ENCODE measurements at places on chromosomes 4 and X.
A peak's percentile ranks its signal among the peaks of the same experiment; 100 is the strongest.

- DNase-seq: no peak
Measured at GRCh38 chr4:154452798-154453346, 38.7 kb downstream of the DCHS2 start.

GRCh38 chr4:181952478-181952877 lies 290.7 kb upstream of the TENM3 start:
- no peak for DNase-seq

- no peak for DNase-seq
Measured at GRCh38 chrX:29545878-29546277, 669.5 kb upstream of the MAGEB2 start.

DNA sequence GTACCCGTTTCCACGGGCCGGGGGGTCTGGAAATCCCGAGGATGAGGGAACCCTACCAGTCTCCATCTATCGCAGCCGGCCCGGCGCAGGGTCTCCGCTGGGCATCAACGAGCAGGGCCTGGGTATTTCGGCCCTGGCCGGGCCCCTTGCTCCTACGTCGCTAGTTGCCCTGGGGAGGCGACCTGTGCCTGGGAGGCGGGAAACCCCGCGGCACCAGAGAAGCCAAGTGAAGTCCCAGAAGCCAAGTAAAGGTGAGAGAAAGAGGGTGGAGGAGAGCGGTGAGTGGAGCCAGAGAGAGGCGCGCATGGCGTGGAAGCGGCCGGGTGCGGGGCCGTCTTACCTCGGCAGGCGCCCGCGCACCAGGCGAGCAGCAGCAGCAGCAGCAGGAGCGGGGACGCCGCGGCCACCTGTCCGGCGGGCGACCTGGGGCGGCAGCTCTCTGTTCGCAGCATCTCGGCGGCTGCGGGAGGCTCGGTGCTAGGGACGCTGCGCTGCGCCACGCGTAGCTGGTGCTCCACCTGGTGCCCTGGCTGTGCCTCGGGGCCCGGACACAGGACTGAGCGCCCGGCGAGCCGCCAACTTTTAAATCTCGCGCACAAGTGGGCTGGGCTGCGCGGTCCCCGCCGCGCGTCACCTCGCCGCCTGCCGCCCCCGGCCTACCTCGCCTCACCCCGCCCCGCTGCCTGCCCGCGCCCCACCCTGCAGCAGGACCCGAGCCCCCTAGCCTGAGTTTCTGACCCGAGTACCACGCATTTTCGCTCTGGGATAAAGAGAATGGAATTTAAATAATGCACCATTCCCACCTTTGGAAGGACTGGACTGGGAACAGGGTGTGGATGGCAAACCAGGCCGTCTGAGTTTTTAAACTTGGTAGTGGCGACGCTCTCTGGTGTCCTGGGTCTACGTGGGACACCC lies at the start of gene NMU:
TSS of gene NMU (minus strand) at position 558 of the 915 bp plus-strand sequence. CDS start at position 452, 106 bp downstream.
- DNase-seq: peak; percentile 78

DNA sequence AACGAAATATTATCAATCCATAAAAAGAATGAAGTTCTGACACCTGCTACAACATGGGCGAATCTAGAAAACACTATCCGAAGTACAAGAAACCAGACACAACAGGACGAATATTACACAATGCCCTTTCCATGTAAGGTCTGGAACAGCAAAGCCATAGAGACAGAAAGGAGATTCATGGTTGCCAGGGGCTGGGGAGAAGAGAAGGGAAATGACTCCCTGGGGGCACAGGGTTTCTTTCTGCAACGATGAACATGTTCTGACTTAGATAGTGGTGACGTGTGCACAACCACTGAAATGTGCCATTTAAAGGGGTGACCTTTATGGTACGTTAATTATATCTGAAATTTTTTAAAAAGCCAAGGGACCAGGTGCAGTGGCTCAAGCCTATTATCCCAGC lies 28.3 kb downstream of the GPR143 start:
- DNase-seq: no peak

- DNase-seq: no peak
Measured at GRCh38 chrX:34629572-34629971, 27.5 kb downstream of the TMEM47 start.

DNA sequence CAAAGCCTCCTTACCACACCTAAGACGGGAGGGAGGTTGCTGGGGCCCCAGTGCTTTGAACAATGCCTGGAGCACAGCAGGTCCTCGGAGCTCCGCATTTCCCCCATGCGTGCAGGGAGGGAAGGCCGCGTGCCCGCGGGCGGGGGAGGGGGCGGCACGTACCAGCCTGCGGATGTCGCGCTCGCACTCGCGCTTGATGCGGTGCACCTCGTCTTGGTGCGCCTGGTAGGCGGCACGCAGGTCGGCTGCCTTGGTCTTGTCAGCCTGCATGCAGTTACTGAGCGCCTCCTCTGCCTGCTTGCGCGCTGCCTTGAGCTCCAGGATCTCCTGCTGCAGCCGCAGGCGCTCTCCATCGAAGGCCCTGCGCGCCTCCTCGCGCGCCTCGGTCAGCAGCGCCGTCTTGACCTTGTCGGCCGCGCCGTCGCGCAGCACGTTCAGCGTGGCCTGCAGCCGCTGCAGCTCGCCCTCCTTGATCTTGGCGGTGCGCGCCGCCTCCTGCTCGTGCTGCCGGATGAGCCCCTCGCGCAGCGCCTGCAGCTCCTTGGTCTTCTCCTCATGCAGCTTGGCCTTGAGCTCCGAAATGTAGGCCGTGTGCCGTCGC lies 87.2 kb upstream of the C4orf50 start:
- DNase-seq: no peak

- peak; percentile 80 for DNase-seq
Measured at GRCh38 chrX:51802917-51803688, 59.9 kb downstream of the GSPT2 start.

DNA sequence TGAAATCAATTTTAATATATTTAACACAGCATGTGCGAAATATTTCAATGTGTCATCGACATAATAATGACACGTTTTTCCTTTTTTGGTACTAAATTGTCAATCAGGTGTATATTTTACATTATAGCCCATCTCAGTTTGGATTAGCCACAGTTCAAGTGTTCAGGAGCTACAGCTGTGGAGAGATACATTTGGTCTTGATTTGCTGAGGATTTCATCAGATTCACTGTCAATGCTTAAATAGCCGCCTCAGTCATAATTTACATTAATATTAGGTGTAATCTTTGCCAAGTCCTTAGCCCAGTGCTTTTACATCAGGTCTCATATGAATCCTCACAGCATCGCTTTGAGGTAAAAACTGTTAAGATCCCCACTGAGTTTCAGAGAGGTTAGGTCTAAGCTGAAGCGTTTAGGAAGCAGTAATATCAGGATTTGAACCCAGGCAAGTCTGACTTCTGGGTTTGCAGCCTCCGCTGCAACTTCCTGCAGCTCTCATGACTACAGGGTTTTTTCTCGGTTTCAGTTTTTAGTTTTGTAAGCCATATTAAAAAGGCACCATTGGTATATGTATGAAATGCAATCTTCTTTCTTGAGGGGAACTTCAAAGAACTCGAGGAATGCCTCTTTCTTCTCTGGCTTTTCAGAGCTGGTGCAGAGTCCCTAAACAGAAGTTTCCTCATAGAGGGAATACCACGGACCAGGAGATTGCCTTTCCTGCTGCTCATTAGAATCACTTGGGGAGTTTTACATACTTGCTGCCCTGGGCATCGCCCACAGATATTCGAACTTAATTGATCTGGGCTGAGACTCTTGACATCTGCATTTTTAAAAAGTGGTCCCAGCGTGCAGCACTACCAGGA lies 6.4 kb downstream of the MTM1 start:
- no peak for DNase-seq

- DNase-seq: no peak
Measured at GRCh38 chr4:1084796-1085403, 28.5 kb downstream of the RNF212 start.

- no peak for DNase-seq
Measured at GRCh38 chrX:153637121-153638040, 9.6 kb upstream of the DUSP9 start.

DNA sequence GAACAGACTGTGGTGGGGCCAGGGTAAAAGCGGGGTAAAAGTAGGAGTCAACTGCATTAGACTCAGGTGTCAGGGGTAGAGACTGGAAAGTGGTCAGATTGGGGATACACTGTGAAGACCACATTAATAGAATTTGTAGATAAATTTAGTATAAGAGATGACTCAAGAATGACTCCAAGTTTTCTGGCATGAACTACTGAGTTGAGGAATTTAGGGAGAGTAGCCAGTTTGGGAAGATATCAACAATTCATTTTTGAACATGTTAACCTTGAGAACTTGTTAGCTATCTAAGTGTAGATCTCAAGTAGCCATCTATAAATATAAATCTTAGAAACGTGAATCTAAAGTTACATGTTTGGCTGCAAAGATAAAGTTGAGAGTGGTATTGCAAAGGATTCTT lies 206.9 kb upstream of the HCCS start:
- no peak for DNase-seq

Data from OCI-M1 (cell line).